ENCODE measurements at places on chromosomes 13 and 19.

DNA sequence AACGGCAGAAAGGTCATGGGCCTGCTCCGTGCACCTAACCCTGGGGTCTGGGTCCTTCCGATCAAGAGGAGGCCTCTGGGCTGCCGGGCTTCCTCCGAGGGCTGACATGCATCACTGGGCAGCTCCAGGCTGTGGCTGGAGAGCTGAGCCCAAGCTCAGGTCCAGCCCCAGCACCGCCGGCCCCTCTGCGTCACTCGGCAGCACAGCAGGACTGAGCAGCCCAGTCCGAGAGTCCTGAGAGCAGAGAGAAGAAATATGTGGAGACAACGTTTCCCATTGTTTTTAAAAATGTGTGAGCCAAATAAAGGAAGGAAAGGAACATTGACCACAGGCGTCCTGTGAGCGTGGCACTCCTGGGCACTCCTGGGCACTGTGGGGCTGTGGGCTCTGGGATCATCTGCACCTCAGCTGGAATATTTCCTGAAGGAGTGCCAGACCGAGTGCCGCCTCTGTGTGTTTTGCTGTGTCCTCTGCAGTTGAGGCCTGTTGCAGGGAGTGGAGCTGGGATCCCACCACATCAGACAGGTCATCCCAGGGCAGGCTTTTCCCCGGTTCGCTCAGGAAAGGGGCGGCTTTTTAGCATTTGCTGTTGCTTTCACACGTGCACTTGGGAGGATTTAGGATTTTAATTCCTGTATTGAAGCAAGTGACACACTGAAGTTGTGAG, 37.8 kb upstream of the TFDP1 start:
- DNase-seq, result no peak

DNA sequence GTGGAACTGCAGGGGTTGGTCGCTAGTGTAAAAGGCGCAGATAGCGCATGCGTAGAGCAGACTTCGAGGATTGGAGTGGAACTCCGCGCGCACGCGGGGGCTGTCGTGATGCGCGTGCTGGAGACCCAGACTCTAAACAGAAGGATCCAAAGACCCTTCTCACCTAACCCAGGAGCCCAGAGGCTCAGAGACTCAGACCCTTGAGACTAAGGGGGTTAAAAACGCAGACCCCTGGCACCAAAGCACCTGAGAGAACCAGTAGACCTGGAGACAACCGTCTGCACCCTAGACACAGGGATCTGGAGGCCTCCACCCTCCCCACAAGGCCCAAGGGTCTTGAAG, 567 bp upstream of the CTU1 start:
- DNase-seq, result no peak

GRCh38 chr19:44657211-44657921, 13.7 kb downstream of the PVR start:
- DNase-seq, result peak; percentile 71

DNA sequence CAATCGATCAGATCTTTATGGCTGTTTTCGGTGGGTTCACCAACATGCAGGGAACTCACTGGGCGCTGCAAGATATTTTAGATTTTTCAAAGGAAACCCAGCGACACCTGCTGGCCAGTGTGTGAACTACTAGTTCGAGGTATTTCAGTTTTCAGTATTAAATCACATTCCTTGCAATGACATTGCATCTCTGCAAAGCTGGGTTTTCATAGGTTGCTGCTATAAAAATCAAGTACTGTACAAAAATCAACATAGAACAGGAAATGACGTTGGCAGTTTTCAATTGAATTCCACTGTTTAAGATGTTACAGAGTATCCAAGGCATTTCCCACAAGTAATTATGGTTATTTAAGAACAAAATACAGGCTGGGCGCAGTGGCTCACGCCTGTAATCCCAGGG, 17.6 kb downstream of the LIG1 start:
- peak; percentile 66 for DNase-seq

DNA sequence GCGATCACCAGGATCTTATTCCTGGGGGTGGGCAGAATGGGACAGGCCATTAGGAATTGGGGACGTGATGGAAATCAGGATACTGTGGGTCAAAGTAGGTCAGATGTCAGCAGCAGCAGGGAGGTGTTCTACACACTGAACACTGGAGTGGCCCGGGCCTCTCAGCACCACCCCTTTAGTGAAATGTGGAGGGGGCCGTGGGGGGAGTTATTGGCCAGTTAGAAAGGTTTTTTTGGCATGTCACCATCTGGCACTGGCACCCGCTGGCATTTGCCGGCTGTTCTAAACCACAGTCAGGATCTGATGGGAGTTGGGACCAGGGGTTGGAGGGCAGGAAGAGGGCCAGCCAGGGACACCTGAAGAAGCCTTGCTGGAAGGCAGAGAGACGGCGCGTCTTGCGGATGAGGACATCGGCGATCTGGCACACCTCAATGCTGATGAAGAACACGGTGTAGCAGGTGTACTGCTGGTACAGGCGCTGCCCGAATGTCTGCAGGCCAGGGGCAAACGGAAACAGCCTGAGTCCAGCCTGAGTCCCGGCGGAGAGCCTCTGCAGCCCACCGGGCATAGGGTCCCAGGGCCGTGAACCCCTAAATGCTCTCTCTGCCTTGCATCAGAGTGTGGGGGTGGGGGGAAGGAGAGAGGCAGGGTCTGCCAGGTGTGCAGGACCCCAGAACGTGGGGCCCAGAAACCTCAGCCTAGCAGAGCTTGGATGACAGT, 5.8 kb downstream of the TMEM147 start:
- no peak for DNase-seq

- no peak for DNase-seq
Observed at GRCh38 chr13:24257497-24257896, 51.9 kb upstream of the C1QTNF9 start.

- DNase-seq, result no peak
Observed at GRCh38 chr19:6903446-6903845, 16.1 kb downstream of the ADGRE1 start.

DNA sequence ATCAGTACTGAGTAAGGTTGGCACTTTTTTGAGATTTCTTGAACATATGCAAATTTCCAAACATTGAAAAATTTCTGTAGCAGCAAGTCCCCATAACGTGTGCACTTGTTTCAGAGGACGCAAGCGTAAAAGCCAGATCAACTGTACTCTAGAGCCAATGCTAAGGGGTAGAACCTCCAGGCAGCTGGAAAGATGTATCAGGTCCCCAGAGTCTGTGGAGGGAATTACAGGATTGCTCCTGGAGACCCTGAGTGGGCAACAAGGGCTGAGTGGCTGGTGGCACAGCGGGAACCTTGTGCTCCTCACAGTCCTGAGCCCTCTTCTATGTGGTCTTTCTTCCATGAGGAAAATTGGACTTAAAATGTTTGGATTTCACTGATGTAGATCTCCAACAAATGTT, 53.9 kb upstream of the AMER2 start:
- DNase-seq, result no peak

DNA sequence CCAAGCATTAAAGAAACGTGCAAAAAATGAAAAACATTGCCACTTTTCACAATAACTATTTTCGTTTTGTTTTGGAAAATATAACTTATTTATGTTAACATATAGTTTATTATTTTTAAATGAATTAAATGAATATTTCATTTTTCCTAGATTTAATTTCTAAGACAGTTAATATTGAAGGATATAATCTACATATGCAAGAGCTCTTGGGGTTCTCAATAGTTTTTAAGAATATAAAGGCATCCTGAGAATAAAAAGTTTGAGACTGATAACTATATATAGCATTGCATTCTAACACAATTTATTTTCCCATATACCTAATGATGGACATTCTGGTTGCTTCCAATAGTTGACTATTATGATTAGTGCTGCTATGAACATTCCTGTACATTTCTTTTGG, 19.9 kb downstream of the ZNF461 start:
- DNase-seq, result no peak

DNA sequence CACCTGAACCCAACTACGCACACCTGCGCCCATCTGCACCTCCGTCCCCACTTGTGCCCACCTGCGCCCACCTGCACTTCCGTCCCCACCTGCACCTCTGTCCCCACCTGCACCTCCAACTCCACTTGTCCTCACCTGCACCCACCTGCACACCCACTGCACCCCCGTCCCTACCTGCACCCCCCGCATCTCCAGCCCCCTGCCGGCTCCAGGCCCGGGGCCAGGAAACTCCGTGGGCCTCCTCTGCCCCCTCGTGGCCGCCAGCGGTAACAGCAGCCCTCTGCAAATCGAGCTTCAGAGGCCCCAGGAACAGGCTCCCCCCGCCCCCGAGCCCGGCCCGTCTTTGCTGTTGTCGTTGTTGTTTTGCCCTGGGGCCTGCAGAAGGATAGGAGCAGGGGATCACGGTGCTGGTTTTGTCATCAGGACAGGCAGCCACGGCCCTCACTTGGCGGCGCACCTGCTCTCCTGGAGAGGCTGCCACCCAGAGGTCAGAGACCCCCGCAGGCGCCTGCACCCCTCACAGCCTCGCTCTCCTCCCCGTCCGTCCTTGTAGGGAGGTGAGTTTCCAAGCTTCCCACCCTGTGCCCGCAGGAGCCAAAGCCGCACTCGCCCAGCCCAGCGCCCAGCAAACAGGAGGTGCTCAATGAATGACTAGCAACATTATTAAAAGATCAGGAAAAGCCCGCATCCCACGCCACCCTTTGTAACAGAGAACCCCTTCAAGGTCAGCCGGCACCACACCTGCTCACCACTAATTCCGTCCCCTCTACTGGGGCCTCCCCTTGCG, 65.4 kb downstream of the GNG7 start:
- DNase-seq, result peak; percentile 70

GRCh38 chr13:32309312-32310133, 5.6 kb downstream of the ZAR1L start:
- DNase-seq, result no peak

GRCh38 chr19:41218615-41219507, at the start of gene AXL:
Gene AXL (plus strand): TSS chr19:41219223. CDS start chr19:41219393, 170 bp downstream.
- DNase-seq, result no peak

All from stimulated activated CD4-positive, alpha-beta T cell treated with anti-CD3 and anti-CD28 coated beads, Interleukin-2, amount 100 ng/mL, for 48 hours (primary cell).